ENCODE measurements at places on chromosomes 7 and 10. TPM values are rescaled to one million over a fixed set of nuclear protein-coding genes. Genes with fewer than 3 reads are reported as not detected.
A peak's percentile ranks its signal among the peaks of the same experiment; 100 is the strongest.

Gene MOGAT3
- total RNA-seq, result not detected

Gene CHST15
- total RNA-seq, result 7.9 TPM

Gene RSPH10B2
- 0.51 TPM for total RNA-seq

GRCh38 chr7:14414274-14414986, 425.0 kb upstream of the ETV1 start:
- DNase-seq, result no peak

DNA sequence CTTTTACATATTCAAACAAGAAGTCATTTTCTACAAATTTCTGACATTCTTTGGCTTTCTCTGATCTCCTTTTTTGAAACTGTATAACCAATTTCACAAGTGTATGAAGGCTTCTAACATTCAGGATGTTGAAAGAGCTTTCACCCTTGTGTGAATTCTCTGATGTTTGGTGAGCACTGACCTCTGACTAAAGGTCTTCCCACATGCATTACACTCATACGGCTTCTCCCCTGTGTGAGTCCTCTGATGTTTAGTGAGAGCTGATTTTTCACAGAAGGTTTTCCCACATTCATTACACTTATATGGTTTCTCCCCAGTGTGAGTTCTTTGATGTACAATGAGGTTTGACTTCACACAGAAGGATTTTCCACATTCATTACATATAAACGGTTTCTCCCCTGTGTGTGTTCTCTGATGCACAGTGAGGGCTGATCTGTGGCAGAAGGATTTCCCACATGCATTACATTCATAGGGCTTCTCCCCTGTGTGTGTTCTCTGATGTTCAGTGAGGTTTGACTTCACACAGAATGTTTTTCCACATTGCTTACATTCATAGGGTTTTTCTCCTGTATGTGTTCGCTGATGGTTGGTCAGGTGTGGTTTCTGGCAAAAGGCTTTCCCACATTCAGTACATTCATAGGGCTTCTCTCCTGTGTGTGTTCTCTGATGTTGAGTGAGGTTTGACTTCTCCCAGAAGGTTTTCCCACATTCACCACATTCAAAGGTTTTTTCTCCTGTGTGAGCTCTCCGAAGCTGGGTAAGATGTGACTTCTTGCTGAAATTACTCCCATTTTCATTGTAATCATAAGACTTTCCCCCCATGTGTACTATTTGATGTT, 25.7 kb downstream of the ZNF248 start:
- peak; percentile 2 for DNase-seq

DNA sequence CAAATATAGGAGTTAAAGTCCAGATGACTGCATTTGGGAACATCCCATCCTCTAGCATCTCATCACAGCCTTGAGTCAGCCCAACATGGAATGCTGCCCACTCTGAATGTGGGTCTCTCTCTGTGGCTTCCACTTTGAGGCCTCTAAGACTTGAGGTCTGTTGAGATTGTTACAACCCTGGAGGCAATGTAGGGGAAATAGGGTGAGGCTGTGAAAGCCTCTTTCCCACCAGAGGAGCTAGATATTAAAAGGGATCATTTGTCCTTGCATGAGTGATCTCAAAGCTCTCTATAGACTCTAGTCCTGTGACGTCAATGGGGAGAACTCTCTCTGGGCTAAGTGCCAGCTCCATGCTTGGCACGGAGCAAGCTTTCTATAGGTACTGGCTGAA, 6.4 kb upstream of the GOLGA7B start:
- no peak for DNase-seq

Gene WDFY4
- total RNA-seq, result 0.66 TPM

DNA sequence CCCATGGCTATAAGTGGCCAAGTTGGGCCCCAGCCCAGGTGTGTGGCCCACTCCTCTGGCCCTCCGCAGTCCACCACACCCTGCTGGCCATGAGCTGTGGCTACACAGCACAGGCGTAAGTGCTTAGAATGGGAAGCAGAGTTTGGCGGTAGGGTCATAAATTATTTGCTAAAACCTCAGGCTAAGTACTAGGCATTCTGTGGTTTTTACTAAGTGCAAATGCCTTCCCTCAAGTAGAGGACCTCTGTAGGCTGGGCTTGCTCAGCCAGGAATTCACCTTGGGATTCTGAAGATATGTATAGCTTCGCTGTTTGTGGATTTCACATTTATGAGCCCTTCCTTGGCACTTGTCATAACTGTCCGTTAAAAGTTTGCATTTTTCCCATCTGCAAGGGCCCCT, 44.8 kb upstream of the LOXL4 start:
- DNase-seq, result no peak

Gene PILRA
- 0.33 TPM for total RNA-seq

DNA sequence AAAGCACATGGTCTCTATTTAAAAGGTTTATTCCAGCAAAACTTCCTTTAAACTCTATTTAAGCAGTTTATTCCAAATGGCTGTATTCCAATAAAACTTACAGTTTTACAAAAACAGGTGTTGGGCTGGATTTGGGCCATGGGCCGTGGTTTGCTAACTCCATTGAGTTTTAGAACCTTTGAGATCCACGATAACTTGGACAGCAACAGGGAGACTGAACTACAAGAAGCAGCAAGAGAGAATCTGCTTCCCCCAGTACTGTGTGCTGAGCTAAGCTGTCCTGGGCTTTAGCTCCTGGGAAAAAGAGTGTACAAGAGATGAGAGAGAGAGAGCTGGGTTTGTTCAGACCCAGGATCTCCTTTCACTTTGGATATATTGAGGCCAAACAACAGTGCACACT, 204.0 kb upstream of the CELF2 start:
- DNase-seq, result no peak

Gene SH2D4B
- not detected for total RNA-seq

GRCh38 chr7:107691716-107692115, 31.1 kb downstream of the SLC26A4 start:
- peak; percentile 76 for DNase-seq

DNA sequence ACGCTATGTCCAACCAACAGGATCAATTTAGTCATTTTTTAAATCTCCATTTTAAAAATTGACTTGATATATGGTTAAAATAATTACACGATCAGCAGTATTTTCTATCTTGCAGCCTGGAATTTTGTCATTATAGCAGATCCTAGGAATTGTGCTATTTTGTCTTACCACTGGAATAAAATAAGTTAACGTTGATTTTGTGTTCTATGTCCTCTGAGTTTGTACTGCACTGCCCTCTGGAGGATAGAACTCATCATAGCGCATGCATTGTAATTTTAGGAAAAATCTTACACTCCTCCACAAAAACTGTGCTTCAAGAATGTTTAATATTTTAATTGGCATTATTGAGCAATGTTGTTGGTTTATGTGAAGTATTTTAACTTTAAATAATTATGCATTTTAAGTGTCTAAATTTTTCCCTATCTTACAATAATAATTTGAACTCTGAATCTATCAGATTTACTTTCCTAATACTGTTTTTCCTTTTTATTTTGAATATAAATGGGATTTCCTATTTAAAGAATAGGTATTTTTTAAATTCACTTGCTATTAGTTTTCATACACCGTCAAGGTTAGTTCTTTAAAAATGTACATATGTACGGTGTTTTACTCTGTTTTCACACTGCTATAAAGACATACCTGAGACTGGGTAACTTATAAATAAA, 220.1 kb downstream of the PPP1R3A start:
- DNase-seq, result peak; percentile 12

GRCh38 chr10:86960003-86960862, 1.8 kb downstream of the SNCG start:
- DNase-seq, result peak; percentile 74

DNA sequence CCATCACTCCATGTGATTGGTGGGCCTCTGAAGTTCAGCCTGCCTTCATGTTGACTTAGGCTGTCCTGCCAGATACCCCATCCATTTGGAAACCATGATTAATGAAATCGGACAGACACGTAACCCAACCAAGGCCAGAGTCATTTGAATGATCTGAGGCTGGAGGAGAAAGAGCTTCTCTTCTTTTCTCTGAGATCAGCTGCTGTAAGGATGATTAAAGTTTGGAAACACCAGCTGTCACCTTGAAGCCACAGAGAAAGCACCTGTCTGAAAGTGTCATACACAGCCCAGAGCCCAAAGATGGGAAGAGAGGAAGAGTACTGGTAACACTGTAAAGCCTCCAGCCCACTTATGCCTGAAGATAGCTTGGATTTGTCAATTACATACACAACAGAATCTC, 22.9 kb downstream of the NEBL start:
- DNase-seq, result no peak

- no peak for DNase-seq
Observed at GRCh38 chr10:69647819-69648218, 17.8 kb downstream of the FAM241B start.

DNA sequence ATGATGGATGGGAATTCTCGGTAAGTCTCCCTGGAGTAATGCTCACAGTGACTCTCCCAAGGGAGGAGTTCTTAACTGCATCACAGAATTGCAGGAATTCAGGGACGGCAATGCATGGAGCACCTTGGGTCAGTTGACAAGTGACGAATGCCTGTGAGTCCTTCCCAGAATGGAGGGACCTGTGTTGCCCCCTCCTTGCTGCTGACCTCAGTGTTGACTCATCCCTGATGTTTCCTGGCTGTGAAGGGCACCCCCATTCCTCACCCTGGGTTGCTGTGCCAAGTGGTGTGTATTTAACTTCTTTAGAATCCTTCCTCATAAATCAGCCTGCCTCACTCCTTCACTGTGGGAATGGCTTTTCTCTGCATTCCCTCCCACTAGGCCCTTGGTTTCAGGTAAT, 98.9 kb downstream of the LRMDA start:
- DNase-seq, result peak; percentile 95

DNA sequence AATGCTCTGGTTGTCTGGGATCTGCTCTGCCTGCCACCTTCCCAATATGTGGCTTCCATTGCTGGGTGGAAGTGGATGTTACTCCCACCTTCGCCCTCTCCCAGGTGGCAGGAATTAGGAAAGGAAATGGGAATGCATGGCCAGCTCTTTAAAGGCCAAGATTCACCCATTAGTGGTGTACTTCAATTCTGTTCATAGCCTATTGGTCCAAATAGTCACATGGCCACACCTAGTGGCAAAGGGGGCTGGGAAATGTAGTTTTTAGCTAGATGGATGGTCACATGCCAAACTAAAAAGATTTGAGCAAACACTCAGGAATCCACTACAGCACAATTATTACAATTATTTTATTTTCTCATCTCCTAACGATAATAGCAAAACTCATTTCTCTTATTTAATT, 135.1 kb downstream of the NPY start:
- no peak for DNase-seq

GRCh38 chr10:79116368-79116767, 47.6 kb downstream of the ZMIZ1 start:
- no peak for DNase-seq

- DNase-seq, result peak; percentile 21
Observed at GRCh38 chr7:73520673-73521635, 1.1 kb downstream of the BAZ1B start.

DNA sequence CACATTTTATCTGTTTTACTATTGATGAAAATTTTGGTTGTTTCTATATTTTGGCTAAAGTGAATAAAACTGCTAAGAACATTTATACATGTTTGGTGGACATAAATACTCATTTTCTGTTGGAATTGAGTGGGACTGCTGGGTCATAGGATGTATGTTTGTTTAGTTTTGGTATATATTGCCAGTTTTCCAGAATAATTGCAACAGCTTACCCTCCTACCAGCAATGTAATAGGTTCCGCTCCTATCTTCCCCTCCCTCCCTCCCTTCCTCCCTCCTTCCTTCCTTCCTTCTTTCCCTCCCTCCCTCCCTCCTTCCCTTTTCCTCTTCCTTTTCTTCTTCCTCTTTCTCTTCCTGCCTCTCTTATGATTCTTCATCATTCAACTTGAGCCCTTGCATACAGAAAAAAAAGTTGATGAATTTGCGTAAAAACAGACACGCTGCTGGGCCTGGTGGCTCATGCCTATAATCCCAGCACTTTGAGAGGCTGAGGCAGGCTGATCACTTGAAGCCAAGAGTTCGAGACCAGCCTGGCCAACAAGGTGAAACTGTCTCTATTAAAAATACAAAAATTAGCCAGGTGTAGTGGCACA, 23.5 kb downstream of the VKORC1L1 start:
- DNase-seq, result peak; percentile 18

GRCh38 chr10:77819210-77820112, 107.1 kb downstream of the DLG5 start:
- no peak for DNase-seq

Gene SNCG
- total RNA-seq, result 8.7 TPM

DNA sequence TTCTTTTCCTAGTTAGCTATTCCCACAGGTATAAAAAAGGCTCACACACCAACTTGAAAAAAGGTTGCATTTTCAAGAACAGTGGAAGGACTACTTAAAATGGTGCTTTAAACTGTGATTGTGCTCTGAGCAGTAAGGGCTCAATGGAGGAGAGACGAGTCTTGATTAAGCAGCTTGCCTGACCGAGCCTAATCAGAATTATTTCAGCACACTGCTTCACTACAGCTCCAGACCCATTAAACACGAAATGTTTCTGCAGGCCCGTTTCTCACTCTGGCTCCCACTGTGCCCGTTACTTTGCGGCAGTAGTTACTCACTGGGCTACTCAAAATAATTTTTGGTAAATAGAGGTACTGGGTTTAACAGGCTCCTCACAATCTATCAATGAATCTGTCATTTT, 126.0 kb downstream of the NRCAM start:
- no peak for DNase-seq

GRCh38 chr7:1070544-1071011, 17.3 kb upstream of the GPER1 start:
- no peak for DNase-seq

- no peak for DNase-seq
Observed at GRCh38 chr10:95559471-95559870, 1.7 kb downstream of the SORBS1 start.

DNA sequence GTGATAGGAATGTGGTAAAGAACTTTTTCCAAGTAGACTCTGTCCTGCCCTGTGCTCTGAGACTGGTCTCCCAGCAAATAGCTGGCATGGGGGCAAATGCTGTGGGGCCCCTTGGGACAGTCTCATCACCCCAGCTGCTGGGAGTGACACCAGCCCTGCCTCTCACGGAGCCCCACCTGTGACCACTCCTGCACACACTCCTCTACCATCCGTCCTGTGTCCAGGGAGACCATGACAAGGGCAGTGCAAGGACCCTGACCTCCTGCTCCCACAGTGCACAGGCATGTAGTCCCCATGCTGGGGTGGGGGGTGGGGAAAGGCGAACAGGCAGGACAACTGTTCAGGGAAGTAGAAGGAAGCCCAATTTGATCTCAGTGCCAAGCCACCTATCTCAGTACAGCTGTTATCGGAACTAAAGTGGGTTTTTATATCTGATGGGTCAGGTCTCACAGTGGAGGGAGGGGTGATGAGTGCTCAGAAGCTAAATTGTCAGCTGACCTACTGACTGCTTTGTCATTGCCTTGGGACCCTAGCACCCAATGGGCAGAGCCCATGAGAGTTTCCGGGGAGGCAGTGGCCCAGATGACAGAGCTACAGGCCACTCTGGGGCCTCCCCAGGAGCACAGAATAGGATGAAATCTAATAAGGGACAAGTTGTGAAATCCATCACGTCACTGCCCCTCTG, 24.5 kb downstream of the VSTM4 start:
- no peak for DNase-seq

Measured in fibroblast of lung (primary cell).